ENCODE measurements at places on chromosomes 11 and 22.

- no peak for DNase-seq
Observed at GRCh38 chr11:133492895-133493294, 39.4 kb downstream of the OPCML start.

DNA sequence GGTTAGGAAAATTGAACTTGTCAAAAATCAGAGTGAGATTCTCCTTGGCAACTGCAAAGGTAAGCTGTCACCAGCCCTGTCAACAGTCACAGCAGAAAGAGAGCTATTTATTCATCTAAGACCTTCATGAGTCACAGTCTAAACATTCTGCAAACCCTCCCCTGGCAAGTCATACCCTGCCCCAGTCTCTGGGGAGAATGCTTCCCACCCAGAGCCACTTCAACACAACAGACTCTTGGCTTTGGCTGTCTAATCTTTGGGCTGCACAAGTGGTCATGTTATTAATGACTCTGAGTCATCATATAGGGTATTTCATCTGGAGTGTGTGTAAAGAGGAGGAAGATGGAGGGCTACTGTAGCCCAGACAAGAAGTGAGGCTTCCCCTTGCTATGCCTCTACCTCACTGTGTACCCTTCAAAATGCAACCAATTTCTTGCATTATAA, 153.4 kb downstream of the CCDC34 start:
- no peak for DNase-seq

GRCh38 chr11:74354036-74354435, 42.6 kb upstream of the P4HA3 start:
- no peak for DNase-seq

- DNase-seq: no peak
Observed at GRCh38 chr22:28139961-28140360, 220.9 kb upstream of the PITPNB start.

GRCh38 chr11:115334932-115335788, 169.1 kb downstream of the CADM1 start:
- no peak for DNase-seq

DNA sequence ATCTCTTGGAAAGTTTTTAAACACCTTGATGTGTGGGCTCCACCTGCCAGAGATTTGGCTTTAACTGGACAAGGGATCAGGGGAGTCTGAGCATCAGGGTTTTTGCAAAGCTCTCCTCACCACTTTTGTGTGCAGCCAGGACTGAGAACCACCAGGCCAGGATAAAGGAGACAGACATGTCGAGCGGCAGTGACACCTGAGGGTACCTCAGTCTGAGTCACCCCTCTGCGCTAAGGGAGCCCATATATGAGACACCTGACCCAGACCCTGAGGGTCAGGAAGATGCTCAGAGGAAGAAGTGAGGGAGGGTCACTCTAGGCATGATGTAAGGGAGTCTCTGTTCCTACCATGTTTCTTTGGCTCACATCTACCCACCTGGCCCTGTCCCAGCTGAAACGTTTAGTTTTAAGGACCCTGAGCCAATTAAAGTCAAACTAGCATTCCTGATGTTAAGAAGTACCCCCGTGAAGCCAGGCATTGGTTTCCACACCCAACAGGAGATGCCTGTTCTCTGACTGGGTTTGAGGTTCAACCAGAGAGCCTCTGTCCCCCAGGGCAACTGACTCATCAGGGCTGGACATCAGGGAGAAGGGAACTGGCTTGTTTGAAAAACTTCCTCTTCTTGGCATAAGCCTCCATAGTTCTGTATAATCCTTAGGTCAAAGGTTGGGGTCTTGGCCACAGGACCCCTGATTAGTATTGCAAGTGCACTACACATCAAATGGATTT, 72.4 kb upstream of the BIRC3 start:
- DNase-seq: no peak

DNA sequence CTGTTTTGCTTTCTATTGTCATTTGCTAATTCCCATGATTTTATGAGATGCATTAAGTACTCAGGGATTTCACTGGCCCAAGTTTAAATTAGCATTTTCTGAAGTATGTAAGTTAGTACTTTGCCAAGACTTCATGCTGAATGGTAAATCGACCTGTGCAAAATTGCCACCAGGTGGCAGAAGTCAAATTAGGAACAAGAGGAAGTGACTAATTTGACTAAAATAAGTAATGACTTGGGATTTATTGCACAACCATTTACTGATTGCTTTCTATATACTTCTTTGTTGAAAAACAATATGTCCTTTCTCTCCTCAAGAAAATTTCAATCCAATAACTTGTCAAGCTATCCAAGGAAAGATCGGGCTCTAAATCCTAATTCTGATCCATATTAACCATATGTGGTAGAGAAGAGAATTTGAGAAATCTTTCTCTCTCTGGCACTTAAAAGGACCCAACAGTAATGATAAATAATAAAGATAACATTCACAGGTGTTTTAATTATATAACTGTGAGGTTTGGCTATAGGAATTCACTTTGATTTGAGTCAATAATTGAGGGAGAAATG, 253.7 kb upstream of the CHORDC1 start:
- DNase-seq: no peak
